NCI-H1092 treated with DMSO at 0.1 percent for 48 hours (cell line): ENCODE measurements at places on chromosomes 6 and 20.

GRCh38 chr6:43468240-43468639 lies 9.1 kb upstream of the TJAP1 start:
- DNase-seq, result no peak

- DNase-seq, result no peak
Measured at GRCh38 chr6:22150368-22151035, 146.3 kb downstream of the PRL start.

- DNase-seq, result no peak
Measured at GRCh38 chr6:124223611-124224345, 420.1 kb downstream of the NKAIN2 start.

GRCh38 chr6:51740658-51741057 lies 346.8 kb downstream of the PKHD1 start:
- DNase-seq, result no peak

- no peak for DNase-seq
Measured at GRCh38 chr6:144320741-144321140, 35.6 kb downstream of the UTRN start.

DNA sequence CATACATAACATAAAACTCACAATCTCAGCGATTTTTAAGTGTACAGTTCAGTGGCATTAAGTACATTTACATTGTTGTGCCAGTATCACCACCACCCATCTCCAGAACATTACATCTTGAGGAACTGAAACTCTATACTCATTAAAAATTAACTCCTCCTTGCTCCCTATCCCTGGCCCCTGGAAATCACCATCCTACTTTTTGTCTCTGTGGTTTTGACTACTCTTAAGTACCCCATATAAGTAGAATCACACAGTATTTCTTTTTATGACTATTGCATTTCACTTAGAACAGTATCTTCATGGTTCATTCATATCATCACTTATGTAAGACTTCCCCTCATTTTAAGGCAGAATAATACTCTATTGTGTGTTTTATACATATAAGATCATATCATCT lies 1108.1 kb downstream of the GRIK2 start:
- DNase-seq, result no peak

- no peak for DNase-seq
Measured at GRCh38 chr20:41623625-41624375, 5.6 kb upstream of the CHD6 start.

DNA sequence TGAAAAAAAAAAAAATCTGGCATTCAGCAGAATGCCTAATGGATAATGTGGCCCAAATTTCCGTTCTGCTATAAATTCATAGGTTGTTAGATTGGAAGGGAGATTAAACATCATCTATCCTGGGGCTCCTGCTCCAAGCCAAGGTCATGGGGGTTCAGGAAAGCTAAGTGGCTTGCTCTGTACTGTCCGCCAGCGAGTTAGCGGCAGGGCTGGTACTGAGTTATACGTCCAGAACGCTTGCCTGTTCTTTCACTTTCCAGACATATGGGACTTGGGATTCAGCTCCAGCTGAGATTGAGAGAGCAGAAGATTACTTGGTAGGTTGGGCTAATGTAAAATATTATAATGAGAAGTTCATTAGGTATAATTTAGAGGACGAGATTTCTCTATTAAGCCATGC lies 858 bp downstream of the RWDD1 start:
- peak; percentile 5 for DNase-seq

- DNase-seq, result no peak
Measured at GRCh38 chr6:18416341-18416679, 29.2 kb downstream of the RNF144B start.

GRCh38 chr6:138107078-138107751 lies at the start of gene PERP:
Gene PERP (minus strand): TSS chr6:138107419. CDS start chr6:138107340, 79 bp downstream.
- peak; percentile 52 for DNase-seq

DNA sequence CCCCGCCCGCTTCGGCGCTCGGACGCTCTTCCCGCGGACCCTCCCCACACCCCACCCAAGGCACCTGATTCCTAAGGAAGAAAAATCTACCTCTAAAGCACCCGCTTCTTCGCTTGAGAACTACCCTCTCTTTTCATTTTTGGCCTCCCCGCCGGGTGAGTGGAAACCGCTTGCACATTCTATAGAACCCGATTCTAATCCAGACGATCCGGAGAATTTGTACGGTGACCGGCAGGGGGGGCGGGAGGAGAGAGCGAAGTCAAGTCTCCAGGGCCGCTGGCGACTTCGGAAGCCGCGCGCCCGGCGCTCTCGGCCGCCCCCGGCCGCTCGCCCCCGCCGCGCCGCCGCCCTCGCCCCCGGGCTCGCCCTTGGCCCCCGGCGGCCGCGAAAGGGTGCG lies at the start of gene RBM24:
Gene RBM24 (plus strand): TSS at position 262 of the 397 bp plus-strand sequence. CDS start 221 bp downstream, outside the sequence.
- peak; percentile 13 for DNase-seq

DNA sequence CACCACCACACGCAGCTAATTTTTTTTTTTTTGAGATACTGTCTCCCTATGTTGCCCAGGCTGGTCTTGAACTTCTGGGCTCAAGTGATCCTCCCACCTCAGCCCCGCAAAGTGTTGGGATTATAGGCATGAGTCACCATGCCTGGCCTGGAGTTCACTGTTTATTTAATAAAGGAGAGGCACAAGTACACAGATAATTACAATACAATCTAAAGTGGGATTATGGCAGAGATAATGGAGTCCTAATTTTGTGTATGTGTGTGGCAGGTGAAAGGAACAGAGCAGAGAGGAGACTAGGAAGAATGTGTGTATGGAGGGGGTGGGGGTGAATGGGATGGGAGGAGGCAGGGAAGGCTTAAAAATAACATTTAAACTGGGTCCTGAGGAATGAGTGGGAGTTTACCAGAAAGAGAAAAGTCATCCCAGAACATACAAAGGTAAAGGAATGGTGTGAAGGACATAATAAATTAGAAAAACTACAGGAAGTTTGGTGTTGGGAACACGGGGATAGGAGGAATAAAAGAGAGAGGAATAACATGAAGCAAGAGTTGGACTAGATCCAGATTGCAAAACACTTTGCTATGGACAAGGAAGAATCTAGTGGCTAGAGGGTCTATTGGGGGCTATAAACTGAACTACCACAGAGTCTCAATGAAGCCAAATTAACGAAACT lies 4.4 kb downstream of the NCOA5 start:
- peak; percentile 21 for DNase-seq

DNA sequence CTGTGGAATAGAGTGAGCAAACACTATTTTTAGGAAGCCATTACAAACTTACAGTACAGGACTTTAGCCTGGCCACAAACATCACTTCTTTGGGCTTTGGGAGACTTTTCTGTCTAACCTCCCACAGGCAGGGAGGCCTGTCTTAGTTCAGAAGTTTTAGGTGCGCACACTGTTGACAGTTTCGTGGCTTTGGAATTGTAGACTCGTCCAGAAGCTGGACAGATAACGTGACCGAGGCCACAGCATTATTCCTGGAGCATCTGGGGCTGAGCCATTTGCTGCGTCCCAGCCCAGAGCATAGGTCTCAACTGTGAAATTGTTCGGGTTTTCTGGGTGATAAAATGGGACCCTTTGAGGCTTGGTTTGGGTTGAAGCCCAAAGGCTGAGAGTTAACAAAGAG lies 53.8 kb downstream of the NDUFAF5 start:
- DNase-seq, result no peak

- peak; percentile 14 for DNase-seq
Measured at GRCh38 chr20:49979030-49979832, 3.5 kb upstream of the SNAI1 start.

DNA sequence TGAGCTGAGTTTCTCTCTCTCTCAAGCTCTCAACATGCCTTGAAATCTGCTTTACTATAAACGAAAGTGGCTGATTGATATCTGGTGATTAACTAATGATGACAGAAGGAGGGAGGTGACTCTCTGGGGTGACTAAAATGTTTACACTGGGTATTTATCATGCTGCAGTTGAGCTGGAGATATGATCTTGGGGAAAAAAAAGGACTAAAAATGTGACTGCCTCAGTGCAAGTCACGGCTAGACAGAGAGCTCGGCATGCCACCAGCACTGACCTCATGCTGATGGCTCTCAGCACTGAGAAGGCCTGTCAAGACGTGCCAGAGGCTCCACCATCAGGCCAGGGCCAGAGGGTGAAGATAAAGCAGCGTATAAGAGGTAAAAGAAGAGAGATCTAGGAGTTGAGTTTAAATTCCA lies 103.1 kb upstream of the SPACA1 start:
- no peak for DNase-seq

DNA sequence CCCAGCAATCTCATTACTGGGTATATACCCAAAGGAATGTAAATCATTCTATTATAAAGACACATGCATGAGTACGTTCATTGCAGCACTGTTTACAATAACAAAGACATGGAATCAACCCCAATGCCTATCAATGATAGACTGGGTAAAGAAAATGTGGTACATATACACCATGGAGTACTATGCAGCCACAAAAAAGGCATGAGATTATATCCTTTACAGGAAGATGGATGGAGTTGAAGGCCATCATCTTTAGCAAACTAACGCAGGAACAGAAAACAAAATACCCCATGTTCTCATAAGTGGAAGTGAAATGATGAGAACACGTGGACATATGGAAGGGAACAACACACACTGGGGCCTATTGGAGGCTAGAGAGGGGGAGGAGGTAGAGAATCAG lies 115.7 kb downstream of the NUS1 start:
- DNase-seq, result no peak

DNA sequence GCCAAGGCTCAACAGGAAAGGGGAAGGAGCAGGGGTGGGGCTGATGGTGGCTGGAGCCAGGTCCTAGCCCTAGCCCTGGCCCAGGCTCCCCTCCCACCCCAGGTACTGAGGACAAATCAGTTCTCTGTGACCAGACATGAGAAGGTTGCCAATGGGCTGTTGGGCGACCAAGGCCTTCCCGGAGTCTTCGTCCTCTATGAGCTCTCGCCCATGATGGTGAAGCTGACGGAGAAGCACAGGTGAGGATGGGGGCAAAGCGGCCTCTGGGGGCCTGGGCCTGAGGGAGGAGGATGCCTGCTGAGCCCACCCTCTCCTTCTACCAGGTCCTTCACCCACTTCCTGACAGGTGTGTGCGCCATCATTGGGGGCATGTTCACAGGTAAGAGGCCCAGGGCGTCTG lies 15.0 kb downstream of the ERGIC3 start:
- no peak for DNase-seq

- DNase-seq, result no peak
Measured at GRCh38 chr6:18684343-18684742, 297.2 kb downstream of the RNF144B start.
